ENCODE measurements at places on chromosomes 12 and 14.

DNA sequence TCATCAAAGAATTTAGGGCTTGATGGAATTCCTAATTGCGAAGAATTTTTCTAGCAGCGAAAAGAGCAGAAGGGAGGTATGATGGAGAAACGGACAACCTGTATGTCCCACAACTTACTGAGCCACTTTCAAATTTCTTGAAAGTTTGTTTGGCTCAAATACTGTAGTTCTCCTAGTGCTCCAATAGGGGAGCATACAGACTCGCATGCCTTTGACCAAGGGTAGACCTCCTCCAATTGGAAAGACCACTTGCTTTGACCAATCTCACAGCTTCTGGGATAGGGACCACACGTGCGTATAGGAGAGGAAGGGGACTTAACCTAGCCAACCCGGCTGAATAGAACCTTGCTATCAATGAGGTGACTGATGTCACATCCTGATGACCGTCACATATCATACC lies 28.6 kb downstream of the SLC35F4 start:
- DNase-seq = no peak

DNA sequence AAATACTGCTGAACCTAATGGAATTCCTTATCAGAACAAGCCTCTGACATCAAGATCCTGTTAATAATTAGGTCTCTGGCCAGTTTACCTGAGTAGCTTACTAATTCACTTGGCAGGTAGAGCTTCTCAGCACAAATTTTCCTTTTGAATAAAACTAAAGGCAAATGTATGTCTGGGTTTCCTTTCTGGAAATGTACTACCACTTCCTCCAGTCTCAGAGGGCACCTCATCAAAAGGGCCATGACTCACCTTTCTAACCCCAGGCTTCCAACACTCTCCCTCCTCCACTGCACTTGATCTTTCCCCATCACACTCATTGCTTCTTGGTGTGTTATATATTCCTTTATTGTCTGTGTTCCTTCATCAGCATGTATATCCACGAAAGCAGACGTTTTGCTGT lies 90.5 kb downstream of the SLC2A13 start:
- DNase-seq = no peak

GRCh38 chr14:61625165-61625564 lies 70.1 kb upstream of the HIF1A start:
- DNase-seq = no peak

GRCh38 chr12:1044199-1044598 lies 53.2 kb downstream of the ERC1 start:
- no peak for DNase-seq

- DNase-seq = peak; percentile 94
These were observed 58.9 kb upstream of the FBXO33 start for GRCh38 chr14:39491134-39491571.

All from spinal cord (tissue), 10 donors.